GM23248 (cell line): ENCODE measurements at places on chromosomes 5 and 9.

DNA sequence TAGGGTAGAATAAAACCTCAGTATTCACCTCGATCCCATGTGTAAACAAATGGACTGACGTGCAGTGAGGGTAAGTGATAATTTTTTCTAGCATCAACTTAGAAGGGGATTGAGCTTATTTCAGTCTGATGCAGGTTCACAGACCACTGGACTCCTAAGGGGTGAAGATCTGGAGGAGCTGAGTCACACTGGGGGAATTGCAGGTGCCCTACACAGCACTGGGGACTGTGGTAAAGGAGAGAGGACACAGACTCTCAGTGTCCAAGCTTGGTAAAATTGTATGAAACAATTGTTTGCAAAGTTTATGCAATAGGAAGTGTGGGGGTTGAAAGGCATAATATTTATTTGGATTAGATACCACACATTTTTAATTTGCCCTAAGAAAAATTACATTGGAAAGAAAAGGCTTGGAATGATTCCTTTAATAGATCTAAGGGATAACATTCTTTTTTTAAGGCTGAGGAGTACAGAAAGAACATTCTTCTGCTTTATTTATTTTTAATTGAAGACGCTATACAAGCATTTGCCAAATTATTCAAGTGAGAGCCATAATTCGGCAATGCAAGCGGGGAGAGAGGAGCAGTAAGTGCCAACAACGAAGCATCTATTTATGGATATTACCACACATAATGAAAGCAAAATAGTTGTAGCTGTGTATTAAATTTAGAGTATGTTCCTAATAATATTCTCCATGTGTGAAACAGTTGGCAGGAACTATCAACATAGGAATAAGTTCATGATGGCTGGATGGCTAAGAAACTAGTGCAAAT, 766.9 kb upstream of the ADAMTS16 start:
- DNase-seq: no peak

- peak; percentile 36 for DNase-seq
Observed at GRCh38 chr5:113266227-113266912, 168.4 kb downstream of the TSSK1B start.

DNA sequence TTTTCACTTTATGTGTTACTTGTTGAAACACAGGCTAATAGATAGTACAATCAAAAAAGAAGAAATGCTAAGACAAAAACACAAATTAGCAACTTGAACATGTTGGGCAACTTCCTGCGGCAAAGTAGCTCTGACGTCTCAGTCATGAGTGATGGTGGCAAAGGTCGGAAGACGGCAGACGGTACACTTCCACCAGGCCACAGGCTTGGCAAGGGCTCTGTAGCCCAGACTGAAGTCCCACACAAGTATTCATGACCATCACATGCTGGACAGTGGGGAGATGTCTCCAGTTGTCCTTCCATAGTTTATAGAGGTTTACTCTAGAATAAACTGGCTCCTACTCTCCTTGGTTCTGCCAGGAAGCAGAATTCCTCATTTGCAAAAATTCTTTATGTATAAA, 831.3 kb downstream of the MTRR start:
- DNase-seq: no peak

DNA sequence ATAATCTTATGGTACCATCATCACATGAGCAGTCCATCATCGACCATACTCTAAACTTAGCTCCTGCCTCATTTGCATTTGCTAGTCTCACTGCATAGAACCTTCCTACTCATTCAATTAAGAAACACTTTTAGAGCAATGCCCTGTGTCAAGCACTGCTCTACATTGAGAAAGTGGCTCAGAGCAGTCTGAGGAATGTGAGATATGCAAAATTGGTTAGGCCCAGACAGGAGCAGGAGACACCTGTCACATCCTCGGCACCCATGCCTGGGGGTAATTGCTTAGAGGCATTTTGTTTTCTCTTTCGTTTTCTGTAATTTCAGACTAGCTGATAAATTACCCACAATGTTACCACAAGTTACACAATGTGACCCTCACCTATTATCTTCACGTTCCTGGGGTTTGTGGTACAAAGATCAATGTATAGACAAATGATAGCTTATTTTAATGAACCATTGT, 4.9 kb upstream of the RARS1 start:
- no peak for DNase-seq

GRCh38 chr5:94562327-94562971, 56.0 kb downstream of the KIAA0825 start:
- no peak for DNase-seq

DNA sequence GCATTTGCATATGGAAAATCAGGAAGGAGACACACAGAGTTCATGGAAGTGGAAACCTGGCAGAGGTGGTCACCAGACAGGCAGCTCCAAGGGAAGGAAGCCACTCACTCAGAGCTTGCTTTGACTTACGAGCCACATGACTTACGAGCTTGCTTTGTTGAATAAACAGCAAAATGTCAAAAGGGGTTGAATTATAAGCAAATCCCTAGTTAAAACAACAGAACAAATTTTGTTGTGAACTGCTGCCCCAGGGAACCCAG, 164.3 kb downstream of the SYK start:
- no peak for DNase-seq

DNA sequence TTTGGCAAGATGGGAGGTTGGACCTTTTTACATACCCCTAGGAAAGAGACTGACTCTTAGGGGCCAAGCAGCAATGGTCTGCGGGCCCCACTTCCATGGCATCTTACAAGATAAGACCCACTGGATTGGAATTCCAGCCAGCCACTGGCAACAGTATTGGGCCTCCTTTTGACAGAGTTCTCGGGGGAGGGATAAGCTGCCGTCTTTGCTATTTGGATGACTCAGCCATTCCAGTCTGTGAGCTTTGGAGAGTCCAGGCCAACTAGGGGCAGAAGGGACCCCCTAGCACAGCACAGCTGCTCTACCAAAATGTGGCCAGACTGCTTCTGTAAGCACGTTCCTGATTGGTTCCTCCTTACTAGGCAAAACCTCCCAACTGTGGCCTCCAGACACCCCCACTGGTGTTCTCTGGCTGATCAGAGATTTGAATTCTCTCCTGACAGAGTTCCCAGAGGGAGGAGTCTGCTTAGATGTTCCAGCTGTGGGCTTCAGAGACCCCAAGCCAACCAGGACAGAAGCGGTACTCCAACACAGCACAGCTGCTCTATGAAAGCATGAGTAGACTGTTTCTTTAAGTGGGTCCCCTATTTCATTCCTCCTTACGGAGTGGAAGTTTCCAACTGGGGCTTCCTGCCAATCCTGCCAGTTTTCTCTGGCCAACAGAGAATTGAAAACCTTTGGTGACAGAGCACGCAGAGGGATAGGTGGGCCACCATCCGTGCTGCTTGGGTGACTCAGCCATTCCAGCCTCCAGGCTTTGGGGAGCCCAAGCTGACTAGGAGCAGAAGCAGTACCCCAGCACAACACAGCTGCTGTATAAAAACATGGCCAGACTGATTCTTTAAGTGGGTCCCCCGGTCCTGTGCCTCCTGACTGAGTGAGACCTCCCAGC, 672.1 kb upstream of the RIOK2 start:
- no peak for DNase-seq

DNA sequence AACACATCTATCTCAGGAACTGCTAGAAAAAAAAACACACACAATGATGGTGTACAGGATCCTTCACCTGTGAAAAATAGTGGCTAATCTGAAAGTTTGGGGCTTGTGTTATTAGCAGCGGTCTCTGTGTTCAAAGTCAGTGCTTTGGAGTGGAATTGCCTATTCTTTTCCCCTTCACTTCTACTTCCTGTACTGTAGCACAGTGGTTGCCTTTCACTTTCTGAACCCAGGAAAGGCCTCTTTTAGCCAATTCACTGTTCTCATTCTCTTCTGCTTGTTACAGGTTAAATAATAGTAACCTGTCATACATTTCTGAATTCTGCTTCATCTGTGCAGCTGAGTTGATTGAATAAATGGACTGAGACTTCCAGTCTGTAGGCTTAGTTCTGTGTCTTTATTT, 161.3 kb upstream of the RGS7BP start:
- DNase-seq: no peak

- no peak for DNase-seq
Observed at GRCh38 chr9:78940121-78940855, 631.5 kb upstream of the TLE4 start.

GRCh38 chr9:93059011-93059714, 662 bp downstream of the SUSD3 start:
- DNase-seq: no peak

DNA sequence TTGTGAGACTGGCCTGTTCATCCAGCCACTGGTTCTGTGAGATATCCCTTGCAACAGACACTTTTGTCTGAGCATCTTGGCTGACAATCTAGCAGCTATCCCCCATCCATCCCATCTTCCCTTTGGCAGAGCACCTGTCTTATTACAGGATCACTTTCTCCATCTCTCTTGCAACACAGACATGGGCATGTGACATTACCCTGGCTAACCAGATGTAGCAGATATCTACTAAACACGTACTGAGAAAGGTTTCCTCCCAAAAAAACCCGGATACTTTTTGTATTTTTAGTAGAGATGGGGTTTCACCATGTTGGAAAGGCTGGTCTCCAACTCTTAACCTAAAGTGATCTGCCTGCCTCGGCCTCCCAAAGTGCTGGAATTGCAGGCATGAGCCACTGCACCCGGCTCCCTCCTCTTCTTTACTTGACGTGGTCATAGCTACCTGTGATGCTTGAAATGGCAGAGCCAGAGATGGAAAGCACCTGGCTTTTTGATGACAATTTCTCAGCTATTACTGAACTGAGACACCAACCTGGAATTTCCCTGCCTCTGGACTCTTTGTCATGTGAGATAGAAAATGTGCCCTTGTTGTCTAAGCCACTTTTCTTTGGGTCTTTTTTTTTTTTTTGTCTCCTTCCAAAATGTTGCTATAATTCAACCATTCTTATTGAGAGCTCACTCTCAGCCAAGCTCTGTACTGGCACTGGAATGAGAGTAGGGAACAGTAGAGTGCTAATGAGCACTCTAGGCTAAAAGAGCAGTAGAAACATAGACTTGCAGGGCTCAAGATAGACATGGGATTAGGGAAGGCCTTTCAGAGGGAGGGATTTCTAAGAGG, 32.6 kb downstream of the FNBP1 start:
- DNase-seq: no peak

DNA sequence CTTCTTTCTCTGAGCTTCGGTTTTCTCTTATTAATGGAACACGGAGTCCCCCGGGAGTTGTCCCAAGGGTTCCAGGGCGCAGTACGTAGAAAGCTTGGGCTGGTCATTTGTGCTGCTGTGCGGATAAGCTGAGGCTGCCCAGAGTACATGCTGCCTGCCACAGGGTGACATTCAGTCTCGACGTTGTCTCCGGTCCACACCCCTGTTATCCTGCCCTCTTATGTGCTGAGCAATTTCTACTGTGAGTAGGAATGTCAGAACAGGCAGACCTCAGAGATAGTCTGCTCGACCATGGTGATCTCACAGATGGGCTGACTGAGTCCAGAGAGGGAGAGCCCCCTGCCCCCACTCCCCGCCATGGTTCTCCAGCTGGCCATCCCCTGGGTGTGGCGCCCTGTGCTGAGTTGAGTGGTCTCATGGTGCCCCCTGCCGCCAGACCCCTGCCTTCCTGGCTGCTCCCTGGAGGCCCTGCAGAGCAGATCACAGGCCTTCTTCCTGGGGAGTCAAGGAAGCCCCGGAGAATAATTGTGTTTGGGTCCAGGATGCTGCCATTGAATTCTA, 124.0 kb downstream of the RGS3 start:
- DNase-seq: no peak

GRCh38 chr5:89327608-89328007, 444.6 kb upstream of the MEF2C start:
- DNase-seq: no peak

DNA sequence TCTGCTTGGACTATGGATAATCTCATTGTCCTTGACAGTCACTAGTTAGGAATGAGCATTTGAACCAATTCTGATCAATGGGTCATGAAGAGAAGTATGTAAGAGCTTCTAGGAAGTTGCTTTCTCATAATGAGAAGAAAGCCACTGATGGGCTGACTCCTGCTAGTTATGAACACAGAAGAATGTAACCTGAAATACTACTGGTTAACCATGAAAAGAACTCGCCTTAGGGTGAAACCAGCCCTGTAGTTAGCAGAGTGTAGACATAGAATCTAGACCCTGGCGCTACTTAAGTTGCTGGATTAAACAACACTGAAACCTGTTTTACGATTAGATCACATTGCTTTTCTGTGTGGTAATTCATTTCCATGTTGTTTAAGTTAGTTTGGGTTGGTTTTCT, 26.6 kb downstream of the SLF1 start:
- DNase-seq: no peak

- DNase-seq: no peak
Observed at GRCh38 chr5:139451878-139452660, 10.5 kb downstream of the ECSCR start.

DNA sequence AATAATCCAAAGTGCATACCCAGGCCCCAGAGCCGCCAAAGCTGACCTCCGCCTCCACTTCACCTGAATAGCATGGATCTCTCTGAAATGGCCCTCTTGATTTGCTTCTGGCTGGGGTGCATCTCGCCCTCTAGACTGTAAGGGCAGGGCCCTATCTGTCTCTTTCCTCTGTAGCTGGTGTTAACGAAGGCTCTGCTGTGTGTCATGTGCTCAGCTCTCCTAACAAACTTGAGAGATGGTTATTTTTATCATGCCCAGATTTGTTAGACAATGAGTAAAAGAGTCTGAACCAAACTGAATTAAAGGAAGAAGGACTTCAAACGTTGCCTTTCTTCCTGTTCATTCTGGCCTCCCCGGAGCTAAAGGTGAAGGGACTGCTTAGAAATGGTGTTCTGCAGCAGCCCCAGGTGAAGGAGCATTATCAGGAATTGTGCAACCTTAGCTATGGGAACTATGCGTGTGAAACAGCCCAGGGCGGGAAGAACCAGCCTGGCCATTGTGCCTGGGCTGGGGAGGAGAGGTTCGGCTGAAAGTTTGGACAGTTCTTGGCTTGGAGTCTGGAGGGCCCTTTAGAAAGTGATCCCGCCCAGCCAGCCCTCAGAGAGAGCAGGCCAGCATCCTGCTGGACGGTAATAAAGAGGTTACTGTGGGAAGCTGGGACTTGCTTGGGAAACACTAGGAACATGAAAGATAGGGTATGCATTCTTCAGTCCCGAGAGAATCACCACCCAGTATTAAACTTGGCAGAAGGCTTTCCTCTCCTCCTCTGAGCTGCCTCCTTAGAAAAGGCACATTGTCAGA, 73.5 kb downstream of the WWC1 start:
- DNase-seq: peak; percentile 51

- no peak for DNase-seq
Observed at GRCh38 chr5:5666369-5666768, 243.9 kb downstream of the ICE1 start.

- peak; percentile 19 for DNase-seq
Observed at GRCh38 chr5:158560170-158560569, 539.5 kb downstream of the EBF1 start.

DNA sequence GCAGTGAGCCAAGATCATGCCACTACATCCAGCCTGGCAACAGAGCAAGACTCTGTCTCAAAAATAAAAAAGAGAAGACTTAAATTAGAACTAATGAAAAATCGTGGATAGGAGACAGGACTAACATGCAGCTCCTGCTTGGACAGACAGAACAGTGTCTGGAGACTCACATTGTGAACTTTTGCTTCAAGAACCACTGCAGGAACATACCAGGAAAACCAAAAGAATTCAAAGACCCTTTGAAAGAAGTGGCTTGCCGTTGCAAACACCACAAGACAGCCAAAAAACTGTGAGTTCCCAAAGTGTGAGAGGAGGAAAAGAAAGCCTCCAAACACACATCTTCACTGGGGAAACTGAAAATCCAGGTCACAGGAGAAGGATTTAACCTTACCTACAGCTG, 48.8 kb upstream of the SNAPC3 start:
- DNase-seq: no peak

- DNase-seq: peak; percentile 0
Observed at GRCh38 chr5:22852807-22853660, at the start of gene CDH12. Gene CDH12, minus strand, starts transcription at chr5:22853344.

GRCh38 chr9:108104991-108105390, 615.4 kb upstream of the KLF4 start:
- DNase-seq: no peak
